ENCODE measurements at places on chromosomes 1 and 21.

DNA sequence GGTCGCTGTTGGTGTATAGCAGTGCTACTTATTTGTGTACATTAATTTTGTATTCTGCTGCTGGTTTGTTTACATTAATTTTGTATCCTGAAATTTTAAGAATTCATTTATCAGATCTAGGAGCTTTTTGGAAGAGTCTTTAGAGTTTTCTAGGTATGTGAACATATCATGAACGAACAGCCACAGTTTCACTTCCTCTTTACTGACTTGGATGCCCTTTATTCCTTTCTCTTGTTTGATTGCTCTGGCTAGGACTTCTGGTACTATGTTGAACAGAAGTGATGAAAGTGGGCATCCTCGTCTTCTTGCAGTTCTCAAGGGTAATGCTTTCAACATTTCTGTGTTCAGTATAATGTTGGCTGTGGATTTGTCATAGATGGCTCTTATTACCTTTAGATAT is 1757.9 kb downstream of the BRINP3 start:
- DNase-seq = no peak

DNA sequence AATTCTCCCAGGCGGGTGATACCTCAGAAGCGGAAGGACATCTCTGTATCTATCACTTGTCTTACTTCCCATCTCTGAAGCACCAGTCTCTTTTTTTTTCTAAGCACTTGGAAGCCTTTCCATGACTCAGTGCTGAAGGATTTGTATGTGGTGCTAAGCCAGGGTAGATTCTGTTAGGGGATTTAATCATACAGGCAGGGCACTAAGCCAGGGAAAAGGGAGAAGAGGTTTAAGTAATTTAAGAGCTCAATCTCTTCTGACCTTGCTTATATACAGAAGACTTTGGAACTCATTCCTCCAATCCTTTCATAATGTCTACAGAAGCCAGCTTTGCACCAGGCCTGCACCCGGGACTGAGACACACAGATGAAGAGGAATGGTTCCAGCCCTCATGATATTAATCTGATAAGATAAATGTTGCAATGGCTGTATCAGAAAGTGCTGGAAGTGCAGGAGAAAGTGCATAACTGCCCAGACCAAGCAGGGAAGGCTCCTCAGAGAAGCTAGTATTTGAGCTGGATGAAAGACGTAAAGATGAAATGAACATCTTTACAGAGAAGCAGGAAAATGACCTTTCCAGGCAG is 11.0 kb downstream of the FAM163A start:
- DNase-seq = no peak

- no peak for DNase-seq
Observed at GRCh38 chr1:203537806-203538464, 44.0 kb downstream of the OPTC start.

GRCh38 chr1:154241703-154242351 is 21.1 kb downstream of the UBAP2L start:
- no peak for DNase-seq
